Omental fat pad (tissue), 4 donors: ENCODE measurements at places on chromosomes 12 and 14. TPM values are rescaled to one million over a fixed set of nuclear protein-coding genes. Genes with fewer than 3 reads are reported as not detected.

The PRR13 gene
- 72.6 TPM for total RNA-seq

The GLI1 gene
- total RNA-seq: 0.19 TPM

The USP44 gene
- 4.7 TPM for total RNA-seq

The PMCH gene
- total RNA-seq: not detected

The ASPG gene
- total RNA-seq: 2.0 TPM

The KRT71 gene
- total RNA-seq: not detected

The ADSS1 gene
- total RNA-seq: 26.0 TPM

The NUAK1 gene
- 6.8 TPM for total RNA-seq

The PXMP2 gene
- total RNA-seq: 32.8 TPM

The CD163L1 gene
- total RNA-seq: 8.4 TPM

The FZD10 gene
- total RNA-seq: 3.8 TPM
